Stimulated activated CD4-positive, alpha-beta T cell treated with anti-CD3 and anti-CD28 coated beads, Interleukin-1b, Interleukin-23, amount 100 ng/mL, for 1 hour (primary cell): ENCODE measurements at places on chromosomes 2 and 18.

DNA sequence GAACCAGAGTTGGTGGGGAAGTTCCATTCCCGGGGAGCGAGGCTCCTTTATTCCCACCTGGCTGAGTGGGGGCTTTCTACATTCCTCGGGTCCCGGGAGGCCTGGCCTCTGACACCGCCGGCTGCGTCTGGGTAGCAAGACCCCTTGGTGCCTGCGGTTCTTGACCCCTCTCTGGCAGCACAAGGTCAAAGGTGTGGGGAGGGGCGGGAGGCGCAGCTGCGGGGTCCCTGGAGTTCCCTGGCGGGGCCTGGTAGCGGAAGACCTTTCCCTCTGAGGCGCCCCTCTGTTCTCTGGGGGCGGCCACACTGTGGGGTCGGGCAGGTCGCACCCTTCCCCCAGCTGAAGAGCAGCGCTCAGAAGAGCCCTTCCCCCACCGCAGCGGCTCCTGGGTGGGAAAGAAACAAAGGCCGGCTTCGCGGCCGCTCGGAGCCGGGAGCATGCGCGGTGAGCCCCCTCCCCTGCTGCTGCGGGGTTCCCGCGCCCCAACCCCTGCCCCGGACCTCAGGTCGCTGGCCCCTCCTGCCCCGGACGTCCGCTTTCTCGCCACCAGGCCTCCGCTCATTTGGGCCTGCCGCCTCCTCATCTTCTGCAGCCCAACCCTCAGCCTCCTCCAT is 146.3 kb downstream of the ANKRD44 start:
- no peak for DNase-seq

DNA sequence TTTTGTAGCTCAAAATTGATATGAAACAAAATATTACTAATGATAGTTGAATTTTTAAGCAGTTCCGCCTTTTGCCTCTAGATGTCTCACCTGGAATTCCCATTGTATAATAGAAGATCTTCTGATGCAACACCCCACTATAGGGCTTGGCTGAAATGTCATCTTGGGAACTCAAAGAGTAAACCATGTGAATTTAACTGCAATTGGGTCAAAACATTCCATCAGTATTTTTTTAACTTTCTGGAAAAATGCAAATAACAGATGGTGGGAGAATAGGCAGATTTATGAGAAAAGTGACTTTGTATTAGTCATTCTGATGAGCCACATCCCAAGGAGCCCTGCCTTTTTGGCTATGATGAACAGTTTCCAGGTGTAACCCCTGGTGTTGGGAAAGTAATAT is 489.9 kb downstream of the NYAP2 start:
- DNase-seq, result no peak

GRCh38 chr2:10016802-10017258 is 26.5 kb upstream of the KLF11 start:
- DNase-seq, result no peak

- no peak for DNase-seq
These were observed 77.1 kb downstream of the SMAD4 start for GRCh38 chr18:51107082-51107481.

GRCh38 chr2:33317369-33318007 is 159.0 kb upstream of the RASGRP3 start:
- DNase-seq, result no peak

- DNase-seq, result no peak
These were observed 15.2 kb downstream of the BOK start for GRCh38 chr2:241573741-241574140.

- DNase-seq, result no peak
These were observed 211.3 kb upstream of the BOD1L2 start for GRCh38 chr18:56935434-56936040.

- no peak for DNase-seq
These were observed 98.5 kb upstream of the RIOK3 start for GRCh38 chr18:23354625-23355024.

- DNase-seq, result no peak
These were observed 972.0 kb downstream of the DPP10 start for GRCh38 chr2:115414466-115414865.

DNA sequence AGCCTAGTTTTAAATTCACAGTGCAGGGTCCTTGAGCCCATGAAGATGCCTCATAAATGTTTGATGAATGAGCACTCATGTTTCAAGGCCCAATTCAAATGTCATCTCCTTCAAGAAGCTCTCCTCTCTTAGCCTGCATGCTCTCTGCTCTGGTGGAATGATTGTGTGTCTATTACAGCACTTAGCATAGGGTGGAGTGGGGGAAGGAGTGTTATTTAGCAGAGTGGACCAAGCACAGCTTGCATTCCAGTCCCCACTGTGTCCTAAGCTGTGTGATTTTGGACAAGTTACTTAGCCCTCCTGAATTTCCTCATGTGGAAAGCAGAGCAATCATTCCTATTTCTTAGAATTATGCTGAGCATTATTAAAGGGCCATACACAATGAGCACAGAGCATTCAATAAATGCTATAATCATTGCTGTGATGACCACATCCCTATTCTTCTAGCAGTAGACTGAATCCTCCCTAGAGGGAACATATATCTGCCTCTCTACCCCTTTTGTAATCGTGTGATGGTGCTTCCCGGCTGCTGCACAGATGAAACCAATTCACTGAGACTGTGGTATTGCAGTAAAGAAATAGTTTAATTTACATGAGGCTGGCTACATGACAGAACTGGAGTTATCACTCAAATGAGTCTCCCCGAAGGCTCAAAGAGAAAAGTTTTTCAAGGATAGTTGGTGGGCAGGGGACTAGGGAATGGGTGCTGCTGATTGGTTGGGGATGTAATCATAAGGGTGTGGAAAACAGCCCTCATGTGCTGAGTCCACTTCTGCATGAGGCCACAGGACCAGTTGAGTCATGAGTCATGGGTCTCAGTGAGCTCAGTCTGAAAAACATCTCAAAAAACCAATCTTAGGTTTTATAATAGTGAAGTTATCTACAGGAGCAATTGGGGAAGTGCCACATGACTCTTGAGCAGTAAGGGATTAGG is 173.4 kb upstream of the NDUFV2 start:
- DNase-seq, result no peak

DNA sequence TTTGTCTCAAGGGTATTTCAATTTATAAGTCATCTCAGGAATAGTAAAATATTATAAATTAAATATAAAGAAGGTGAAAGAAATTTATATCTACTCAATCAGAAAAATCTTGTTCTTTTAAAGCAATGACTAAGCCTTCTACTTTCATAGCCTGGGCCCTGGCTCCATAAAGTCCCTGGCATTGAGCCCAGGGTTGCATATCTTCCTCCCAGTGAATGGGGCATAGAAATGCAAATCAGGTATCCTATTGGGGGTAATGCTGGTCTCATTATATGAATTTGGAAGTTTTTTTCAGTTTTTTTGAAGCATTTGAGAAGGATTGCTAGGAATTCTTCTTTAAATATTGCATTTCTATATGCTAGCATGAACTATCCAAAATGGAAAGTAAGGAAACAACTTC is 73.9 kb upstream of the MC2R start:
- no peak for DNase-seq

GRCh38 chr2:67526283-67526682 is 129.2 kb downstream of the ETAA1 start:
- DNase-seq, result no peak

DNA sequence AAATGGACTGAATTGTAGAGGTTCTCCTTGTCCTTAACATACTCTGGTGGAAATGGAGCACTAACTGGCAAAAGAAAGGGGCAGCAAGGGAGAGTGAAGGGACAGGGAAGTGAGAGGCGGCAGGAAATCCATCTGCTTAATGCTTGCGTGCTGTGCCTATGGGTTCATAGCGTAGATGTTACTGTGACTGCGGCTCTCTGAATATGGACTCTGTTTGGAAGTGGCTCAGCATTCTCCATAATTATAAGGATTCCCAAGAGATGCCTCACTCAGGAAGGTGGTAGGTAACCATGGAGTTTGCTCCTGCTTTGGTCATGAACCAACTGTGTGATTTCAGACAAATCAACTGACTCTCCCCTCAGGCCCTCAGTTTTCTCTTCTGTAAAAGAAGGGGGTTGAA is 50.0 kb downstream of the MYO3B start:
- no peak for DNase-seq

DNA sequence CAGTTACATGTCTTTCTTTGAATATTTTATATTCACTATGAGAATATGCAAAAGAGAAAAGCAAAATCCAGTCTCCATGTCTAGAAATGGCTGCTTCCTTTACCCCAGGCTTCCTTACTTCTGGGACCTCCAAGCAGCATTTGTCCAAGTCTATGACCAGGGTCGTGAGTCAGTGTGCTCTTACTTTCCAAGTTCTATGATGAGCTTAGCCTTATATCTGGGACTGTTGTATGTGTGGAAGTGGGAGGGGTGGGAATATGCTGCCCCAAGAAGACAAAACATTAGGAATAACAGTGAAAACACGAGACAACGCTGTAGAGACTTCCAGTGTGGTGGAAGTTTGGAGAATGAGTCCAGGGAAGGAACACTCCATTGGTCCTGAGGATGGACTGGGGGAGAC is 21.2 kb upstream of the CHRNA1 start:
- no peak for DNase-seq

- peak; percentile 58 for DNase-seq
These were observed 3.5 kb downstream of the ZCCHC2 start for GRCh38 chr18:62526098-62527025.

DNA sequence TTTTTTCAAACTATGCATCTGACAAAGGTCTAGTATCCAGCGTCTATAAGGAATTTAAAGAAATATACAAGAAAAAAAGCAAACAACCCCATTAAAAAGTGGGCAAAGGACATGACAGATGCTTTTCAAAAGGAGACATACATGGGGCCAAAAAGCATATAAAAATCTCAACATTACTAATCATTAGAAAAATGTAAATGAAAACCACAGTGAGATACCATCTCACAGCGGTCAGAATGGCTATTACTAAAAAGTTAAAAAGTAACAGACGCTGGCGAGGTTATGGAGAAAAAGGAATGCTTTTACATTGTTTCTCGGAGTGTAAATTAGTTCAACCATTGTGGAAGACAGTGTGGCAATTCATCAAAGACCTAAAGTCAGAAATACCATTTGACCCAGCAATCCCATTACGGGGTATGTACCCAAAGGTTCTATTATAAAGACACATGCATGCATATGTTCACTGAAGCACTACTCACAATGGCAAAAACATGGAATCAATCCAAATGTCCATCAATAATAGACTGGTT is 643.1 kb upstream of the LRRTM1 start:
- DNase-seq, result no peak

- no peak for DNase-seq
These were observed 117.7 kb downstream of the EN1 start for GRCh38 chr2:118729760-118730159.

GRCh38 chr2:85741211-85741832 is 12.5 kb upstream of the ATOH8 start:
- no peak for DNase-seq

DNA sequence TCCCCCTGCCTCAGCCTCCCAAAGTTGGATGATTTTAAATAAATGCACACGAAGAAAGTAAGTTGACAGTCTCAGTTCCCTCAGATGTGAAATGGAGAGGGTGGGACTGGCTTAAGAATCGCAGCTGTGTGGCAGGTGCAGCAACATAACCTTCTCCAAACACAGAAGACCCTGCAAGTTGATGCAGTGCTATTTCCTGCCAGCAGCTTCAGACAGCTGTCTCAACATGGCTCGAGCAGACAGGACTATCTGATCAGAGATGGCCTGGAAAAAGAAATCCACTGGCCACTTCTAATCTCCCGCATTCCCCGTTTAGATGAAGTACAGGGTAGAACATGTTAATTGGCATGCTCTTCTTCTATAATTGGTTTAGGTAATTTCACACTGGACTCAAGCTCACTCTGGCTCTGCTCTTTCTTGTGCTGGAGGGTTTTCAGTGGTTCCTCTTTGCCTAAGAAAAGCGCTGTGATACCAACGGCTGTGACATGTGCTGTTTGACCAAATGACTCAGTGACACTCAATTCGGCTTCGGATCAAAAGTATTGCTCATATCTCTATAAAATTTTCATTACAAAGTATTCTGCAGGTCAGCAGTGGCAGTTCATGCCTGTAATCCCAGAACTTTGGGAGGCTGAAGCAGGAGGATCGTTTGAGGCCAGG is 40.2 kb downstream of the MYOM1 start:
- DNase-seq, result no peak

- no peak for DNase-seq
These were observed 377.8 kb downstream of the LNPK start for GRCh38 chr2:175624211-175624761.

- no peak for DNase-seq
These were observed 312.6 kb downstream of the DPP10 start for GRCh38 chr2:114754907-114755563.

GRCh38 chr18:59846814-59847490 is 52.8 kb upstream of the PMAIP1 start:
- DNase-seq, result no peak

- DNase-seq, result no peak
These were observed 29.6 kb upstream of the IL37 start for GRCh38 chr2:112881217-112881985.

- DNase-seq, result no peak
These were observed 250.8 kb upstream of the ZEB2 start for GRCh38 chr2:144770616-144771230.

- no peak for DNase-seq
These were observed 97.2 kb downstream of the GAREM1 start for GRCh38 chr18:32373505-32373904.

DNA sequence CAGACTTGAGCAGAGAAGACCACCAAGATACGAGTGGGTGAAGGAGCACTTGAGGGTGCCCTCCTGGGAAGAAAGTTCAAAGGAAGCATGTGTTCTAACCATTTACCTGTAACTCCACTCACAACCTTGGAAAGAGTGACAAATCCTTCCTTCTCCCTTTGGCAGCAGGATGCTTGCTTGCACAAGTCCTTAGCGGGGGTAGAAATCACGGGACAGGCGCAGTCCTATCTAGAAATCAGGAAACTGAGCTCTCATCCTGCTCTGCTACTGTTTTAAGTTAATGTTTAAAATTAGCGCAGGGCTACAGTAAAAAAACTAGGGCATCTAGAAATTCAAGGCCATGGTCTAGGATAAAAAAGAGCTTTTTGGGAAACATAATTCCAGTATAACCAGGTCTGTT is 100.9 kb upstream of the PTPRM start:
- DNase-seq, result no peak

- no peak for DNase-seq
These were observed 15.6 kb upstream of the PPP1CB start for GRCh38 chr2:28736034-28736433.

GRCh38 chr18:59729781-59730180 is 32.6 kb upstream of the CCBE1 start:
- no peak for DNase-seq

DNA sequence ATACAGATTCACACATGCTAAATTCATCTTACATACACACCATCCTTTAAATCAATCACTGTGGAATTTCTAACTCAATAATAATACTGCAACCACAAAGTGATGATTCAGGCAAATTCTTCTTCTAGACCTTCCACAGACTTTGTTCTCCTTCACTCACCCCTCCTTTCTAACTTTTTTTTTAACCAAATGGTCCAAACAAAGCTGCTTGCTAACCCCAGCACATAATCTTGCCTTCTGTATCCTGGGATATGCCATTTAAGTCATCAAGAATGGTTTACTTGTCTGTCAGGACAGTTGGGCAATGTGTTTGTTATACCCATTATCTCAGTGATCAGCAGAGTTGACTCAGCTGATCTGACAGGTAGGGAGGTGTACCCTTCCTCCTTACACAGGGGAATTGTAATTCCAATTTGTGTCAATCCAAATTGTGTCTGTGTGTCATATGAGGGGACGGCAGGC is 10.0 kb downstream of the SLC40A1 start:
- no peak for DNase-seq
